ENCODE measurements at places on chromosomes 4 and X.

GRCh38 chr4:102263024-102263787 is 82.1 kb downstream of the SLC39A8 start:
- DNase-seq = no peak

DNA sequence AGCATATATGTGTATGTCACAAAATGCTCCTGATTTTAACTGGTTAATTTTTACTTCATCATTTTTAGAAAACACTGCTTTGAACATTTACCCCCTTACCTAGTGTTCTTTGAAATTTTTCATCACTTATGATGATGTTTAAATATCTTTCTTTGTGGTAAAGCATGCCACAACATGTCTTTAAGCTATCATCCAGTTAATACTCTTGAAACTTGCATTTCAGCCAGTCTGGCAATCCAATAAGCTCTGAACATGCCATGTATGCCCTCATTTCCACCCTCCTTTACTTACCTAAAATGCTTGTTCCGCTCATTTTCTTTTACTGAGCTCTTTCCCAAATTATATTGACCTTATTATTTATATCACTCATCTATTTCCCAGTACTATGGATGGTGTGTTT is 581.2 kb downstream of the RAPGEF2 start:
- DNase-seq = no peak

DNA sequence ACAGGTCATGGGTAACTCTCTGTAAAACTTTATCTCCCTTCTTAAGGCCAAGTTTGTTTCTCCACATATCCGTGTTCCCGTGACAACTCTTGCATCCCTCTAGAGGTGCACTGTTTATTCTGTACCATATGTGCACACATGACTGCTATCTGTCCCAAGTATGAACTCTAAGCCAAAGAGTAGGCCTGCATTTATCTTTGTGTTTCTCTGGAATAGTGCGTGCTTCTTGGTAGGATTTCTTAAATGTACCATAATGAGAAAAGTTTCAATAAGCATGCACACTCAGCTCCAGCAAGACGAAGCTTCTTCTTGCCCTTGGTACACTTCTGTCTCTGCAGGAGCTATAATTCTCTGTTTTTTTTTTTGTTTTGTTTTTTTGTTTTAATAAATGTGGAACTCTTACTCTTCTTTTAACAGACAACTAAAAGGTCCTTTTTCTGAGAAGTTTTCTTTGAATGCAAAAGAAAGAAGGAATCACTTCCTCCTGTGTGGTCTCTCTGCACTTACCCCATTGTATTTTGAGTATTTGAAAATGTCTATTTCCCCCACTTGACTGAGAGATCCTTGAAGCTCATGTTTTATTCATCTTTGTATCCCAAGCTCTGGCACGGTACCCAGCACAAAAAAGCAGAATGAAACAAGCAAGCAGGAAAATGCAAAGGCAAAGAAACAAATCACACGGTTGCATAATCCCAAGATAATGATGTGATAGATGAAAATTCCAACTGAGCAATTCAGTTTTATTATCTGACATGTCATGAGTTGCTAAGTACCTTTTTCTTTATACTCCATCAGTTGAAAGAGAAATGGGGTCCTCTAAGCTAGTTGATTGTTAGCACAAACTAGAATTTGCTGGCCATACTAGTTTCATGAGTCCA is 521.9 kb upstream of the BOD1L1 start:
- DNase-seq = no peak

DNA sequence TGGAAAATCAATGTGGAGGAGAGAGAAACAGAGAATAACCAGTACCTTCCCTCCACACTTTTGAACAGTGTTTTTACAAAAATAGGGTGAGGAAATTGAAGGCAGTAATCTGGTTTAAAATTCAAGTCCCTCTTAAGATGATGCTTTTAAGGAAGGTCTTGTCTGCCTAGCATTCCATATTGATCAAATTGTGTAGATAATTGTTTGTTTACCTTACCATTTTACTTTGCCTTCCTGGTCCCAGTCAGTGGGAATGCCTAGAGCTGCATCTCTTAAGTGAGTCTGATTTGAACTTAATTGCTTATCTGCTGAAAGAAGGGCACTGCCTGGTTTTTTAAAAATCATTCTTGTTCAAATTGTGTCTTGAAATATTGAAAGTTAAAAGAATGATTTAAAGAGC is 14.4 kb upstream of the MAOA start:
- DNase-seq = no peak

GRCh38 chr4:38318737-38319455 is 345.1 kb upstream of the KLF3 start:
- DNase-seq = no peak

DNA sequence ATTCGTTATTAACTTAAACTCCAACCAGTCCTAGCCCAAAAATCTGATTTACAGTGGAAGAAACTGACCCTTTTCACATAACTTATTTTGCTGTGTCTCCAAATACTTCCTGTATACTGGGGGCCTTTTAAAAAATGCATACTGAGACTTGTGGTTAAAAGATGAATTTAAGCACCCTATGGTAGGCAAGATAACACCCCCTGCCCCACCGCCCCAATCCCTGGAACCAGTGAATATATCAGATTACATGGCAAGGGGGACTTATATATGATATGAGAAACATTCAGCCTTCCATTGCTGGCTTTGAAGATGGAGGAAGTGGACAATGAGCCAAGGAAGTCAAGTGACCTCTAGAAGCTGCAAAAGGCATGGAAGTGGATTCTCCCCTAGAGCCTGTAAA is 3.1 kb upstream of the CLCN3 start:
- no peak for DNase-seq

DNA sequence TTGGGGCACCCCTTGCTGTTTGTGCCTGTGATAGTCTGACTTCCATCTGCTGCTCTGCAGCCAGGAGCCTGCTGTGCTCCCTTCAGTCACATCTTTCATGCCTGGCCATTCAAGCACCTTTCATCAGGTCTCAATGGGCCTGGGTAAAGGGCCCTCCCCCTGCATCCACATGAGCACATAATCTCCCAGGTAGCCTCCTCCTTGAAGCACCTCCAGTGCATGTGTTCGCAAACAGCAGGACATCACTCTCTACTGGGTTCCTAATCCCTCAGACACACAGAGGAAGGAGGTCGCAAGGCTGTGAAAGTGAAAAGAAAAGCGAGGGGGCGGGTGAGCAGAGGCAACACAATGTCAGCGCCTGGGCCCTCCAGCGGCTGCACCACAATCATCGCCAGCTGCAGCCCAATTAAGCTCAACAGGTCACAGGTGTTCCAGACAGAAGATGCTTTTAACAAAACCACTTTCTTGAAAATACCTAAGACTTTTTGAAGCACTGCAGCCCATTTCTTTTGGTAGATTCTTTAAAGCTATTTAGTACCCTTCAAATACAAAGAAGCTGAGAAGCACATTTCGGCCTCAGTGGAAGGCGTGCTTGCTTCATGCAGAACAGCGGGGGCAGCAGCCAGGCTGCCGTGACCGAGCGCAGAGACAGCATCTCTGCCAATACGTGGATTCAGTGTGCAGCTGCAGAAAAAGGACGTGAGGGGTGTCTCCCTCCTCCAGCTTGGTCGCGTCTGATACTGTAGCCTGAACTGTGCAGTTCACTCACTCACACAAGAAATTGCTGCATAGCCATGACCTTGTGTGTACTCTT is 92.2 kb upstream of the SPRY1 start:
- no peak for DNase-seq

DNA sequence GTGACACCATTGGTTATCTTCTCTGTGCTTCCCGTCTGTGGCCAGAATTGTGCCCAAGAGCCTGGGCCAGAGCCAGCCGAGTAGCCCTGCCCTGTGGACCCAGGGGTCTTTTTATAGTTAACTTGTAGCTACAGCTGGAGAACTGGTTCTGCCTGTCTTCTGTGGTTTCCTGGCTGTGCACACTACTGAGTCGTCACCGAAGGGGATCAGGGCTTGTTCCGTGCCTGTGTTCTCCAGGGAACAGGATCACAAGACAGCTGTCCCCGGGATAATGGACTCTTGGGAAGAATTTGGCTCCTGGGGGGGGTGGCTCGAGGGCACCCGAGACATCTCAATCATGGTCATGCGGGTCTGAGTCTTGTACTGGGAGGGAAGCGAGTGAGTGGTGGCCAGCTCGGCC is 22.1 kb upstream of the OPN1LW start:
- DNase-seq = no peak

- DNase-seq = no peak
Measured at GRCh38 chr4:87451537-87451936, 29.2 kb downstream of the NUDT9 start.

DNA sequence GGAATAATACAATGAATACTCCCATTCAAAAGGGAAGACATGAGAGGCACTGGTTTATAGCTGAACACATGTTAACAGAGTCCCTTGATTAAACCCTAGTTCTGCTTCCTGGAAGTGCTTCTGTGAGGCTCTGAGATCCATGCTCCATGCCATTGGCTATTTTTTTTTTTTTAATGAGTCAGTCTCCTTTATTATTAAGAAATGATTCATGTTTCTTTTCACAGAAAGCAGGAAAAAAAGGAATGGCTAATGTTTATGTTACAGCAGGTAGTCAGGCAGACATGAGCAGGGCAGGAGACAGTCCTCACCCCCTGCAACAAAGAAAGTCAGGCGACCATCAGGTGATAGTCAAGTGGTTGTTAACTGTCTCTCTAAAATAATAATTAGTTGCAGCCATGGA is 598.7 kb downstream of the EPHA5 start:
- DNase-seq = no peak

- no peak for DNase-seq
Measured at GRCh38 chrX:12580548-12580947, 210.7 kb upstream of the PRPS2 start.

DNA sequence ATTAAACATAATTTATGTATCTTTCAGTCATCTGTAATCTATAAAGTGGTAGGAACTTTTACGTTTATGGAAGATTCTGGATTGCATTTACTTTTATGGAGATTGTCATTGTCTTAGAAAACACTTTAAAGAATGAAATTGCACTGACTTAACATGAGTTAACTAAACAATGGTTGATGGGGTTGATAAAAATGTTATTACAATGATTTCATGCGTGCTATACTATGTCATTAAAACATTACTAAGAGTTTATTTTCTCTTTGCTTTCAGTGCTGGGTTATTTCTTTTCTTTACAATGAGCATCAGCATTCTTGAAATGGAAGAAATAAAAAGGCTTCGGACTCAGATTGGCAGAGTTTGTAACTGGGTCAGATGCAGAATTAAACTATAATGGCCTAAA is 67.1 kb upstream of the PDLIM3 start:
- no peak for DNase-seq

DNA sequence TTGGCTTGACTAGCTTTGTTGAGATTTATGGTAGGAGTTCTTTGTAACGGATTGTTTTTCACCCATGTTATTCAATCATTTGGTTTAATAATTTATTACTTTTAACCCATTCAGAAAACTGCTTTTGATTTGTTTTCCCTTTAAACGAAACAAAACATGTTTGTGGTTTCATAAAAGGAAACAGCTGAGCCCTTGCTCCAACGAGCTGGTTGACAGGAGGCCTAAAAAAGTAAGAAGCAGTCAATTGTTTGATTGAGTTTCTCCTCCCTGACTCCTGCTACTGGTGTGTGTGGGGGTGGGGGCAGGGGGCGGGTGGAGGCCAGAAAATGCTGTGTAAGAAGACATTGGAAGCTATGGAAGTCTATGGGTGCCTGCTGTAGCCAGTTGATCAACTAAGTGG is 102.8 kb downstream of the CHRDL1 start:
- DNase-seq = no peak

DNA sequence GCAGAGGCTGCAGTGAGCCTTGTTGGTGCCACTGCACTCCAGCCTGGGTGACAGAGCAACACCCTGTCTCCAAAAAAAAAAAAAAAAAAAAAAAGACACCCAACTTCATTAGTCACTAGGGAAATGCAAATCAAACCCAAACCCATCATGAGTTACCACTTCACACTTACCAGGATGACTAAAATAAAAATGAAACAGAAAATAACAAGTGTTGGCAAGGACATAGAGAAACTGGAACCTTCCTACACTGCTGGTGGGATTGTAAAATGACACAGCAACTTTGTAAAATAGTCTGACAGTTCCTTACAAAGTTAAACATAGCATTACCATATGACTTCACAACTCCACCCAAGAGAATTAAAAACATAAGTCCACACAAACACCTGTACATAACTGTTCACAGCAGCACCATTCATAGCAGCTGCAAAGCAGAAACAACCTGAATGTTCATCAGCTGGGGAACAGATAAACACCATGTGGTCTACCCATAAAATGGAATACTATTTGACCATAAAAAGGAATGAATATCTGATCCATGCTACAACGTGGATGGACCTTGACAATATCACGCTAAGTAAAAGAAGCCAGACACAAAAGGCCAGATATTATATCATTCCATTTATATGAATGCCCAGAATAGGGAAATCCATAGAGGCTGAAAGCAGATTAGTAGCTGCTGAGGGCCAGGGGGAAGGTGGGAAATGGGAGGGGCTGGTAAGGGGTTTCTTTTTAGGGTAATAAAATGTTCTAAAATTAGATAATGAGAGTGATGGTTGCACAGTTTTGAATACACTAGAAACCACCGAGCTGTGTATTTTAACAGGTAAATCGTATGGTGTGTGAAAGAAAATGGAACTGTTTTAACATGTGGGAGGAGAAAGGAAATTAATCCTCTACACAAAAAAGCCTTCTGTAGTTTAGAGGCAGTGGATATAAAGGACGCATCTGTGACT is 18.3 kb downstream of the CD99L2 start:
- DNase-seq = no peak

DNA sequence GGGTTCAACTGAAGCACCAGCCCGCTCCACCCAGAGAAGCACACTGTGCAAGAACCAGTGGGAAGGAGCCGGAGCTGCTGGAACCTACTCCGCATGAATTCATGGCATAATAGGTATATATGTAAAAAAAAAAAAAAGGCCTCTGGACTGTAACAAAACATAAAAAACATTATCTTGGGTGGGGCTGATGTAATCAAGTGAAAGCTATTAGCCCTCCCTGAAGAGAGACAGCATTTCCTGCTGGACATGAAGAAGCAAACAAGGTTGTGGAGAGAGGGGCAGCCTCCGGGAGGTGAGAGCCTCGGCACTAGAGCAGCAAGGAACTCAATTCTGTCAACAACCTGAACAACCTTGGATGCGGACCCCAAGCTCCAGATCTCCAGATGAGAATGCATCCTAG is 50.7 kb downstream of the PLAC1 start:
- DNase-seq = no peak

DNA sequence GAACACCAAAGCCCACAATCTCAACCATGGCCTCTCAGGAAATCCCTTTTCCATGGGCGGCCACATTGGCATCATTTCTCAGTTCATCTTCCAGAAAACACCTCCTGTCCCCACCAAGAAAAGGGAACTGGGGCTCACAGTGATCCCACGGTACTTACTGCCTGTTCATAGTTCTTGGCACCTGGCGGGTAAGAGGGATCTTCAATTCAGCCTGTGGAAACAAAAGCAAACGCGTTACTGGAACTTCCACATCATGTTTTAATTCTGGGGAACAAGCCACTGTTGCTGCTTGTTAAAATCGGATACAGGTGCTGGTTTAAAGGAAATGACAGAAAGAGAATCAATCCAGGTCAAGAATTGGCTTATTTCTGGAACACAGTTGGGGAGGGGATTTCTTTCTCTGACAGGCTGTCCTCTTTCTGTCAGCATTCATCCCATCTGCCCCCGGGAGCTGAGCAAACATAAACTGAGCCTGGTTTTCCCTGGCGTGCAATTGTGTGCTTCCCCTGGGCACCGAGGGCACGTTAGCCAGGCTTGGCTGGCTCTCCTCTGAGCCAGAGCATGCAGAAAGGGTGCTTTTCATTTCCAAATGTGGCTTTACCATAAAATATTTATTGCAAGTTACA is 16.8 kb downstream of the CLNK start:
- DNase-seq = no peak

- no peak for DNase-seq
Measured at GRCh38 chr4:26741491-26741871, 119.2 kb upstream of the STIM2 start.
